ENCODE measurements at places on chromosomes 7 and 10. TPM values are rescaled to one million over a fixed set of nuclear protein-coding genes. Genes with fewer than 3 reads are reported as not detected.

HOGA1 gene
- 0.57 TPM for polyA plus RNA-seq

EBF3 gene
- polyA plus RNA-seq = 0.20 TPM

PTF1A gene
- polyA plus RNA-seq = not detected

HTR7 gene
- polyA plus RNA-seq = 11.5 TPM

FAM204A gene
- 5.8 TPM for polyA plus RNA-seq

All from H1 (cell line).